ENCODE measurements at places on chromosomes 4 and X.
A peak's percentile ranks its signal among the peaks of the same experiment; 100 is the strongest.

DNA sequence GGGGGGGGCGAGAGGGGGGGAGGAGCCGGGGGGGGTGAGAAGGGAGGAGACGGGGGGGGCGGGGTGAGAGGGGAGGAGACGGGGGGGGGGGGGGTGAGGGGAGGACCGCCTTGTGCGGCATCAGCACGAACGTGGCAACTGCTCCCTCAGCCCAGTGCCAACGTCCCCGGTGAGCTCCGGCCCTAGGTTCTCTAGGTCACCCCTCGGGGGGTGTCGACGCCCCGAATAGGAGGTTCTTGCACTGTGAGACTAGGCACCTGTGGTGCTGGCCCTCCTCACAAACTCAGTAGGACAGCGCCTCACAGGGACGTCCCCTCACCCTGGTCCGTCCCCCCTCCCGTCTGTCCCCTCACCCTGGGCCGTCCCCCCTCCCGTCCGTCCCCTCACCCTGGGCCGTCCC is 21.5 kb upstream of the GTPBP6 start:
- DNase-seq, result no peak

DNA sequence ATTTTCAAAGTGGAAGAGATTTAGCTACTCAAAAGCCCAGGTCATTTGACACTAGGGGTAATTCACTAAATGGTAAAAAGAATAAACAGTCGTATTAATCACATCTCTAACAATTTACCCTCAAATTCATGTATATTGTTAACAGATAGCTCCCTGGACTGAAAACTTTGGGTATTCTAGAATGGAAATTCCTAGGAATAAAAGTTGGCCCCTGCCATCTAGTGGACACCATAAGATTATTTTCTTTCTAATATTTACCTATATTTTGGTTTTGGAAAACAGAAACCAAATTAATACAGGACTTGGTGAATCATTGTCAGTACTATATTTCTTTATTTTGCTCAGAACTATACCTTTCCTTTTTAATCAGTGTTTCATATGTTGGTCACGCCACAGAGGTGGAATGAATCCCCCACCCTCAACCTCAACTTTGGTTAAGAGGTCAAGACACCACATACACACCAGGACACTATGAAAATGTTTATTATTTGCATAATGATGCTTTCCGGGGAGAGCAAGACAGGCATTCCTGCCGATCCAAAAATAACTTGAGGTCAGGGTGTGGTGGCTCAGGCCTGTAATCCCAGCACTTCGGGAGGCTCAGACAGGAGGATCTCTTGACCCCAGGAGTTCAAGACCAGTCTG is 96.2 kb upstream of the APOOL start:
- no peak for DNase-seq

- DNase-seq, result no peak
Measured at GRCh38 chr4:55424791-55425190, 29.0 kb downstream of the TMEM165 start.

- DNase-seq, result no peak
Measured at GRCh38 chrX:150185766-150186165, 177.4 kb upstream of the MAMLD1 start.

DNA sequence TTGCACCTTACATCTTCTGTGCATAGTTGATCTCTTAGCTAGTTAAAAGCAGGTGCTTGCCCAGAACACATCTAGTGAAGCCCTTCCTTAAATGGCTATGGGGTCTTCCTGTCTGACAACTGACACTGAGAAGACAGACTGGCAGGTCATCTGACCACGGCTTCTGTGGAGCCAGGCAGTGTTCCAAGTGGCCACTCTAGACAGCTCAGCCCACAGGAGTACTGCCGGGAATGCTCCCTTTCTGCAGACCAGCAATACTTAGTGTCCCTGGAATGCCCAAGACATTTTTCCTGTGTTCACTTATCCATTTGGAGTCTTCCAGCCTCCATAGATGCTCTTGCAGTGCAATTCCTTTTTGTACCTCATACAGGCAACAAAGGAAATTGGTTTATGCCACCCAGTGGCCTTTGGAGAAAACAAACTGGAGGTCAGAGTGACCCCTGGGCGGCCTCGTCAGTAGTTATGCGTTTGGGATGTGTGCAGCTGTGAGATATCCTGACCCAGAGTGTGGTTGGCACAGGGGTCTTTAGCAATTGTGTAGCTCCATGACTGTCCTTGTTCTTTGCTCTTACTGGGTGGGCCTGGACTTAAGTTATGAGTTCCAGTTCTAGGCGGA is 335.5 kb downstream of the ARHGAP10 start:
- DNase-seq, result no peak

DNA sequence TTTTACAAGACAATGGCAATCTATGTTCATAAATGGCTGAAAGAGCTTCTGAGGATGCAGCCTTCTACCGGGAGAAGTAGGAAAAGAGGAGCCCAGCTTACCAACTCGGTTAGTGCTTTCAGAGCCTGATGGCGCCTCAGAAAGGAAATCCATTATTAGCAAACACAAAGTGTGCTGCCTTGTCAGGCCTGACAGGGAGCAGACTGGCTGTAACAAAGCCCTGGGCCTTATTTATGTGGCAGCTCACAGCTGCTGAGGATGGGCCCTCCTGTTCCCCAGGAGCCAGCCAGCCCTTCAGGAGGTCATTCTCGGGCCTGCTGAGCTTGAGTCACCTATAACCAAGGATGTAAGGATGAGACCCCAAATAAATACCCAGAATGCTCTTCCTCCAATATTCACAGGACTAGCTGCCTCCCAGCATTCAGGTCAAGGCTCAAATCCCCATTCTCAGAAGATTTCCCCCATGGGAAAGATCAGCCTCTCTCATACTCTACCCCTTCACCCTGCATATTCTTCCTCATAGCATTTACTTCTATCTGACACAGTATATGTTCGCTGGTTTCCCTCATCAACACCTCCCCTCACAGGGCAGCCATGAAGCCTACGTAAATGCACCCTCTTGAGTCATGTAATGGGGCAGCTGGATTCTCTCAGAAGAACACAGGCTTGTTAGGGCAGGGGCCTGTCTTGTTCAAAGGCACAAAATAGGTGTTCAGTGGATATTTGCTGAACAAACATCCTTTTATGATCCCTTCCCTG is 227.0 kb upstream of the RASGEF1B start:
- no peak for DNase-seq

- DNase-seq, result no peak
Measured at GRCh38 chr4:122701061-122701460, 31.4 kb upstream of the BBS12 start.

- DNase-seq, result no peak
Measured at GRCh38 chrX:18582910-18583493, 88.9 kb downstream of the RS1 start.

DNA sequence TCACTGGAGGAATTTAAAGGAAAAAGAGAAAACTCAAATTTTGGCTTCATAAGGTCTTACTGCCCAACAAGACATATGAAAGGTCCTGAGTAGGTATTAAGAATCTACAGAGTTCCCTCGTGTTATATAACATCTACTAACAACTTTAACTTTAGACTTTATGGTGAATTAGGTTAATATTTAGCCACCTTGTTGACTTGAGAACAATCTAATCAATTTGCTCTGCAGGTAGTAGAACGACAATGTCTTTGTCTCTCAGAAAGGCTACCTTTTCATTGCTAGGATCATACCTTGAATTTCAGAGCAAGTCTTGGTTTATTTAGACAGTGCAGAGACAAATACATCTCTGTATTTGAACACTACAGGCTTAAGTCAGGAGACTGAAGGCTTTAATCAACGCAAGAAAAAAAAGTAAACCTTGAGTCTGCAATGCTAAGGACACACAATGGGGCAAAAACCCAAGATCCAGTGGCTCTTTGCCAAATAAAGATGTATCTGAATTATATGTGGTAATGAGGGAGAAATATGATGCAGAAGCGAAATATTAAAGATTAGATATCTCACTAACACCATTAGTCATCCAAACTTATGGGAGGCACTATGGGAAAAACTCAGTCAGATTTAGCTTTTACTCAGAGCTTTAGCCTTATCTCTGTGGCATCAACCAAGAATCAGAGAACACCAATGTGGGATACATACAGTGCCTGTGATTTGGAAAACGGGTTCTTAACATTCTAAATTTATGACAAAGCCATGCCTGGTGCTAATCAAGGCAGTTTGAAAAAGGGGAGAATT is 93.6 kb upstream of the FTHL17 start:
- DNase-seq, result no peak

DNA sequence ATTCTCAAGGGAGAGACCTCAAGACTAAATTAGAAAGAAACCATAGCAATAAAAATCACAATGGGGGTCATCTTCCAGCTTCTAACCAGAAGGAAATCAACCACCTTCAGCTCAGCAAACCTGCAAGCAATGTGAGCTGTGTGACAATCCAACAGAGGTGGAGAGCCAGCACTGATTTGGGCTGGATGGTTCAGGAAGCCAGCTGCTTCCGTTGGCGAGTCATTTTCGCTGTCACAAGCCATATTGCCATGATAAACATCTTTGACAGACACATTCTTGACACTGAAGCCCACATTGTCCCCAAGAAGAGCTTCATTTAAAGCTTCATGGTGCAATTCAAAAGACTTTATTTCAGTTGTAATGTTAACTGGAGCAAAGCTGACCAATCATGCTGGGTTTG is 22.7 kb downstream of the F8A1 start:
- no peak for DNase-seq

- no peak for DNase-seq
Measured at GRCh38 chr4:159015841-159016240, 87.0 kb upstream of the RAPGEF2 start.

- peak; percentile 14 for DNase-seq
Measured at GRCh38 chrX:102712216-102712966, at the start of gene GPRASP2. TSS of gene GPRASP2 (plus strand) at chrX:102712448. CDS start at chrX:102714870, 2,422 bp downstream.

- DNase-seq, result no peak
Measured at GRCh38 chr4:32148111-32148666, 1428.0 kb downstream of the PCDH7 start.

GRCh38 chr4:107128116-107128515 is 92.0 kb upstream of the DKK2 start:
- DNase-seq, result no peak

Measured in stimulated activated naive CD8-positive, alpha-beta T cell treated with anti-CD3 and anti-CD28 coated beads, Interleukin-15, Interleukin-2, amounts not matched to agents 100 U/mL and 50 U/mL, for 24 hours (primary cell).